Kidney (tissue), 22 donors: ENCODE measurements at places on chromosomes 7 and 10.

GRCh38 chr7:26668821-26669220 is 195.6 kb downstream of the SKAP2 start:
- DNase-seq: no peak

- DNase-seq: no peak
These were observed 1.4 kb downstream of the WNT16 start for GRCh38 chr7:121330053-121330833.

- no peak for DNase-seq
These were observed 171.1 kb upstream of the FZD8 start for GRCh38 chr10:35813219-35813618.

DNA sequence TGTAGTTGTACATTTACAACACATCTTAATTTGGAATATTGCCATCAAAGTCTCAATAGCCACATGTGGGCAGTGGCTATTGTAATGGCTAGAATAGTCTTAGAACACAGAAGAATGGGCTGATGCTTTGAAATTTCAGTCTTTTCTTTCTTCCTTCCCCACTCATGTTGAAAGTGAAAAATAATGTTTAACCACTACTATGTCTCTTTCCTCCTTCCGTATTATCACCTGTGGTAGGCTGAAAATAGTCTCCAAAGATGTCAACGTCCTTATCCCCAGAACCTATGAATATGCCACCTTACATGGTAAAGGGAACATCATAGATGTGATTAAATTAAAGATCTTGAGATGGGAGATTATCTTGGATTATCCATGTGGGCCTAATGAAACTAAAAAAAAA is 154.0 kb downstream of the SUGCT start:
- DNase-seq: no peak

DNA sequence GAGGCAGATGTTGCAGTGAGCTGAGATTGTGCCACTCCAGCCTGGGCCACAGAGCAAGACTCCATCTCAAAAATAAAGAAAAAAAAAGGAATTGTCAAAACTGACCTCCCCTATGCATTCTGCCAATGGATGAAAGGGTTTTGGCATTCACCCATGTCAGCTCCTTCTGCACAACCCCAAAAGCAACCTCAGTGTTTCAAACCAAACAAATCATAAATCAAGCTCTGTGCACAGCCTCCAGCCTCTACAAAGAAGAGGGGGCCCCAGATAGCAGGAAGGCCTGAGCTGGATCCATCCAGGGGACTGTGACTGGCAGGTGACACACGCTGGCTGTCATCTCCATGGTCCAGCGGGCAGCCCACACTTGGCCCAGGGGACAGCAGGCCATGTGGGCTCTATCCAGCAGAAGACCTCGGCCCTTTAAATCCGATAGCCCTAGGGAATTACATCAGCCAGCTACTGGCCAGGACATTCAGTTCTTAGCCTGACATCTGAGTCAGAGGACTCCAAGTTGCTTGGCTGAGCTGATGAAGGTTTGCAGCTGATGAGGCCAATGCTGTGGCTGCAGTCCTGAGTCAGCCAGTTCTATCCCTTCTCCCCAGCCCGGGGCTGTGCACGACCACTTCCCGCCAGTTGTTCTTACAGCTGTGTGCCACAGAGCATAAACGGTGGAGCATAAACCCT is 52.0 kb upstream of the FIGNL1 start:
- peak; percentile 91 for DNase-seq

DNA sequence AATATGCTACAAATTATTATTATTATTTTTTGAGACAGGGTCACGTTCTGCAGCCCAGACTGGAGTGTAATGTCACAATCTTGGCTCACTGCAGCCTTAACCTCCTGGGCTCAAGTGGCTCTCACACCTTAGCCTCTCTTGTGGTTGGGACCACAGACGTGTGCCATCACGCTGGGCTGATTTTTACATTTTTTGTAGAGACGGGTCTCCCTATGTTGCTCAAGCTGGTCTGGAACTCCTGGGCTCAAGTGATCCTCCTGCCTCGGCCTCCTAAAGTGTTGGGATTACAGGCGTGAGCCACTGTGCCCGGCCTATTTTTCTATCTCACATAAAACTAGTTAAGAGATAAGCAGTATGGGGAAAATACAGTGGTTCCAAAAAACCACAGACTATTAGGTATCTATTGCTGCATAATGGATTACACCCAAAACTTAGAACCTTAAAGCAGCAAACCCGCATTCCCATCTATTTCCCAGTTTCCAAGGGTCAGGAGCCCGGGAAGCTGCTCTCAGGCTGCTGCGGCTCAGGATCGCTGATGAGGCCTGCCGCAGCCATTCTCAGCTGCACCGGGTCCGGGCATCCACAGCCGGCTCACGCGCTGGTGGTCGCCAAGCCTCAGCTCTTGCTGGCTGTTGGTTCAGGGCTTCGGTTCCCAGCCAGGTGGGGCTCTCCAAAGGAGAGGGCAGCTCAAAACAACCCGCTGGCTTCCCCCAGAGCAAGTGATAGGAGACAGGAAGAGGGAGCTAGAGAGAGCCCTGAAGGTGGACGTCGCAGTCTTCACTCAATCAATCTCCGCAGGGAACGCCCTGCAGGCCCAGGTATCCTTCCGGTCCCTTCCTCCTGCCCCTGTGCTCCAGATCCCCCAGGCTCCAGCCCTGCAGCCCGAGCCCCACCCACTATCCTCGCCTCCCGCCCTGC is 128.2 kb downstream of the UBE2H start:
- no peak for DNase-seq

DNA sequence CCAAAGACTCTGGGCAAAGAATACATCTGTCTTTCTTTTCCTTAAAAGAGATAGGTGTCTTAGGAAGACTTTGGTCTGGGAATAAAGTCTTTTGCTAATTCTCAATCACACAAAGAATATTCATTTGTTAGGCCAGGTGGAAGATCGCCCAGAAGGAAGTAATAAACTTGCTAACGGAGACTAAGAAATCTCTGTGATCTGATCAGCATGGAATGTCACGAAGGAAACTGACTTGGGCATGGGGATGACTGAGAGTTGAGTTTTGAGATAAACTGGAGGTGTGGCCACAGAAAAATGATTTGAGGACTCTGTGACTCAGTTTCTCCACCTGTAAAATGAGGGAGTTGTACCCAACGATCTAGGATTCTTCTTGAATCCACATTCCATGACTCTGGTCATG is 161.1 kb upstream of the SVIL start:
- no peak for DNase-seq

DNA sequence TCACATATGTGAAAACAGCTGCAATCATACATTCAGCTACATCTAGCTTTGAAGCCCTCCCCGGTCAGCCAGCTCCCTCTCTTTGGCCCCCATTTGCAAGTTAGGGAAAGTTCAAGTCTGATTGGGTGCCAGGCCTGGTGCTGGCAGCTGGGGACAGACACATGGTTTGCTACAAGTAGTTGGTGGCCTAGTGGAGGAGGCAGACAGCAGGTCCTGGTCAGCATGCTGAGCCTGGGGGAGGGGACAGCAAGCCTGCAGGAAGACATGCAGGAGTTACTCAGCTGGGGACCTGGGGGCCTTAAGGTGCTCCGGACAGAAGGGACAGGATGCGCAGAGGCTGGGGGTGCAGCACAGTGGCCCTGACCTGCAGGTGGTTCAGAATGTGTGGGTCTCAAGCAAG is 956.9 kb upstream of the ZNF722 start:
- no peak for DNase-seq

GRCh38 chr7:112452102-112452888 is 2.0 kb downstream of the IFRD1 start:
- peak; percentile 31 for DNase-seq

- no peak for DNase-seq
These were observed 580.3 kb upstream of the NRP1 start for GRCh38 chr10:33914746-33915145.

DNA sequence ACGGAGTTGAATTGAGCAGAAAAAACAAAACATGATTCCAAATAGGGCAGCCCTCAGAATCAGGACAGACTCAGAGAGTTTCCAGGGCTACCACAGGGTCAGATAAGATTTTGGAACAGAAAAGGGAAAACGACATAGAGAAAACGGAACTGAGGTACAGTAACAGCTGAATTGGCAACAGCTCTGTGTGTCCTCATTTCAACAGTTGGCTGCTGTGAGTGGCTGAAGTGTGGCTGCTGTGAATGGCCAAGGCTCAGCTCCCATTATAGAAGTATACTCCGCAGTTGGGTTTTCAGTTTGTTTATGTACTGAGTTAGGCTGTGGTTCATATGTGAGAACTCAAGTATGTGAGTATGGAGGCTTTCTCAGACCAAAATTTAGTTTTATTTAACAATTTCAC is 32.0 kb downstream of the ANTXRL start:
- DNase-seq: no peak
